ENCODE measurements at places on chromosomes 1 and 21.

GRCh38 chr1:8342325-8342724 lies 24.4 kb downstream of the SLC45A1 start:
- DNase-seq, result no peak

DNA sequence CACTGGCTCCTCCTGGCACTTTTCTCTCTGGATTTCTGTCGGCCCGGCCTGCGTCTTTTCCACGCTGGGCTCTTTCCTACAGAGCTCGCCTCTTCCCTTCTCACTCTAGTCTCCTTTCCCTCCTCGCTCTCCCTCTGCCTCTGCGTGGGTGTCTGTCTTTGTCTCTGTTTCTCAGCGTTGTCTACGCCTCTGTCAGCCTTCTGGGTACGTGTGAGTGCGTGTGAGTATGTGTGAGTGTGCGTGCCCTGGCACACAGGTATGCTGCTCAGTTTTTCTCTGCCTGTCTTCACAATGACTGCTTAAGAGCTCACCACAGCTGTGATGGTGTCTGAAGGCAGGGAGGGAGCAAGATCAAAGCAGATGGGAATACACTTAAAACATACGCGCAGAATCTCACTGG lies 77.7 kb downstream of the KIRREL1 start:
- no peak for DNase-seq

- DNase-seq, result no peak
These were observed 48.0 kb downstream of the DIPK1A start for GRCh38 chr1:92913093-92913819.

DNA sequence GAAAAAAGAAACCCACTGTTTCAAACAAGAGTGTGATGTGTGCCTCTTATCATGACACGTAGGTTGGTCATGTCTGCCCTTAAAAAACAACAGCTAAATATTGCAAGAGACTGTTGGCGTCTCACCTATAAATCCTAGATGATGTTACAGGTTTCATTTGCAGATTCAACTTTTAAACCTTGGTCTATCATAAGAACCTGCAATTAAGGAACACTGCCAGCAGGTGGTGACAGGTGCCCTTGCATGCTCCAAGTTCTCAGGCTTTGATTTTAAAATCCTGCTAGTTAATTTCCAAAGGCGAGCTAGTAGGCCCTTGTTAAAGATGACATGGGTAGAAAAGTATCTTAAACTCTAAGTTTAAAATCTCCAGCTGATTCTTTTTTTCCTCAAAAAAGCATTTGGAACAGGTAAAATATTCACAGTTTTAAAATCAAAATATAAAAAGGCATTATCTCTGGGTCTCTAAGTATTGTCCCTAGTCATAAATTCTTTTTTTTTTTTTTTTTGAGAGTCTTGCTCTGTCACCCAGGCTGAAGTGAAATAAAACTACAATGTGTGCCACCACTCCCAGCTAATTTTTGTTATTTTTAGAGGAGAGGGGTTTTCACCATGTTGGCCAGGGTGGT lies 39.1 kb downstream of the CLSTN1 start:
- DNase-seq, result no peak

- DNase-seq, result no peak
These were observed 18.1 kb downstream of the PLOD1 start for GRCh38 chr1:11952455-11953109.

- no peak for DNase-seq
These were observed 7.5 kb upstream of the CTPS1 start for GRCh38 chr1:40971966-40972365.

DNA sequence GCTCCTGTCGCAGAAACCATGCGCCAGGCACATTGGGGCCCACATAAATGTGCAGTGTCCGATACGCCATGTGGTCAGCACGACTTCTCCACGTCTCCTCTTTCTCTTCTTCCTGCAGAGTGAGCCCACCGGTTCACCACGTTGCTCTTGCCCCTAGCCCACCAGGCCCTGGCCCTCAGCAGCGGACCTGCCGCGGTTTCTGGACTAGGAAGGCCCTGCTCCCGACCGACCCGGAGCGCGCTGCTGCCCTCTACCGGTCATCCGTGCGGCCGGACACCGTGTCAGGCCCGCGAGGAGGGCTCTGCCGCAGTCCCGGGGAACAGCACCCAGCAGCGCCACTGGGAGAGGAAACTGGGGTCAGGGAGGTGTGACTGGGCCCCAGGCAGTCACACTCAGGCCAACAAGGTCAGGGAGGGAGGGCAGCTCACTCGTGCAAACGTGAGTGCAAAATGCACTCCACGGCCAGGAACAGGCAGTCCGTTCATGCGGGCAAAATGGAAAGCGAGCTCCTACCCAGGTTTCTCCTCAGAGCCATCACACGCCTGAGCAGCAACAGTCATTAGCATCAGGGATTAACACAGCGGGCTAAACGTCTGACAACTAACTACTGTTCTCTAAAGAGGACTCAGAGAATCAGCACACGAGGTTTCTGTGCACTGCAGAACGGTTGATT lies 13.7 kb downstream of the TLR5 start:
- peak; percentile 65 for DNase-seq

GRCh38 chr1:68165665-68166064 lies 66.7 kb downstream of the WLS start:
- no peak for DNase-seq

GRCh38 chr1:160838888-160839287 lies 23.8 kb downstream of the CD244 start:
- DNase-seq, result no peak

DNA sequence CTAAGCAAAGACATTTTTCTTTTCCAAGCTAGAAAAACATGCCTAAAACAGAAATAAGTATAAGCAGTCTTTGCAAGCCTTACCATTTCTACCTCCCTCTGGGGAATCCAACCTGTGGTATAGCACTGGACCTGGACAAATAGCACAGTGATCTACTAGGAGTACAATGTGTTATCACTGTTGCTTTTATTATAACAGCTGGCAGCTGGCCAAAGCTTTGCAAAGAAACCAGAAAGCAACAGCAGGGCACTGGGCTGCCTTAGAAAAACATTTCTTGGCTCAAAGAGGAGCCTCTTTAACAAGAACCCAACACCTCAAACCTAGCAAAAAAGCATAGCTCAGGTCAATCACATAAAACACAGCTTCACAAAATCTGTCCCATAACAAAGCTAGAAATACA lies 294.5 kb upstream of the GREM2 start:
- DNase-seq, result no peak

- no peak for DNase-seq
These were observed 37.4 kb upstream of the HSD17B7 start for GRCh38 chr1:162753001-162753658.

DNA sequence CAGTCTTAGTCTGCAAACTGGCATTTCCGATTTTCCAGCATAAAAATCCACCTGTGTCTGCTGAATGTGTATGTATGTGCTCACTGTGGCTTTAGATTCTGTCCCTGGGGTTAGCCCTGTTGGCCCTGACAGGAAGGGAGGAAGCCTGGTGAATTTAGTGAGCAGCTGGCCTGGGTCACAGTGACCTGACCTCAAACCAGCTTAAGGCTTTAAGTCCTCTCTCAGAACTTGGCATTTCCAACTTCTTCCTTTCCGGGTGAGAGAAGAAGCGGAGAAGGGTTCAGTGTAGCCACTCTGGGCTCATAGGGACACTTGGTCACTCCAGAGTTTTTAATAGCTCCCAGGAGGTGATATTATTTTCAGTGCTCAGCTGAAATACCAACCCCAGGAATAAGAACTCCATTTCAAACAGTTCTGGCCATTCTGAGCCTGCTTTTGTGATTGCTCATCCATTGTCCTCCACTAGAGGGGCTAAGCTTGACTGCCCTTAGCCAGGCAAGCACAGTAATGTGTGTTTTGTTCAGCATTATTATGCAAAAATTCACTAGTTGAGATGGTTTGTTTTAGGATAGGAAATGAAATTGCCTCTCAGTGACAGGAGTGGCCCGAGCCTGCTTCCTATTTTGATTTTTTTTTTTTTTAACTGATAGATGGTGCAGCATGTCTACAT lies 2.5 kb upstream of the OLFML3 start:
- DNase-seq, result no peak

- no peak for DNase-seq
These were observed 110.7 kb downstream of the SIPA1L2 start for GRCh38 chr1:232519186-232519585.

DNA sequence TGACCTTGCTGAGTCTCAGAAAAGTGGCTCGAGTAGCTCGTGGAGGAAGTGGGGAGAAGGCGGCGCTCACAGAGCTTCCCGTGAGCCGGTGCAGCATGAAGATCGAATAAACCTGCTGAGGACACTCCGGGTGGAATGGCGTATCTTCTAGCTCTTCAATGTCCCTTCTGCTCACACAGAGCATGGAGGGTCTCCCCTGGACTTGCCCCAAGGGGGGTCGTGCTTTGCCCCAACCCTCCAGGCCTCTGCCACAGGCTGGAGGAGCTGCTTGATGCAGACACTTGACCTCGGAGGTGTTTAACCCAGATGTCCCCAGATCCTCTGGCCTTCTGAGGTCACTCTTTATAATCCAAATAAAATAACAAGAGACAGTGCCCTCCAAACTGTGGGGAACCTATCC lies 2.2 kb upstream of the KRTAP10-12 start:
- DNase-seq, result no peak

Measured in hypothalamus (tissue), 51 donors.